ENCODE measurements at places on chromosomes 7 and 10.
A peak's percentile ranks its signal among the peaks of the same experiment; 100 is the strongest.

DNA sequence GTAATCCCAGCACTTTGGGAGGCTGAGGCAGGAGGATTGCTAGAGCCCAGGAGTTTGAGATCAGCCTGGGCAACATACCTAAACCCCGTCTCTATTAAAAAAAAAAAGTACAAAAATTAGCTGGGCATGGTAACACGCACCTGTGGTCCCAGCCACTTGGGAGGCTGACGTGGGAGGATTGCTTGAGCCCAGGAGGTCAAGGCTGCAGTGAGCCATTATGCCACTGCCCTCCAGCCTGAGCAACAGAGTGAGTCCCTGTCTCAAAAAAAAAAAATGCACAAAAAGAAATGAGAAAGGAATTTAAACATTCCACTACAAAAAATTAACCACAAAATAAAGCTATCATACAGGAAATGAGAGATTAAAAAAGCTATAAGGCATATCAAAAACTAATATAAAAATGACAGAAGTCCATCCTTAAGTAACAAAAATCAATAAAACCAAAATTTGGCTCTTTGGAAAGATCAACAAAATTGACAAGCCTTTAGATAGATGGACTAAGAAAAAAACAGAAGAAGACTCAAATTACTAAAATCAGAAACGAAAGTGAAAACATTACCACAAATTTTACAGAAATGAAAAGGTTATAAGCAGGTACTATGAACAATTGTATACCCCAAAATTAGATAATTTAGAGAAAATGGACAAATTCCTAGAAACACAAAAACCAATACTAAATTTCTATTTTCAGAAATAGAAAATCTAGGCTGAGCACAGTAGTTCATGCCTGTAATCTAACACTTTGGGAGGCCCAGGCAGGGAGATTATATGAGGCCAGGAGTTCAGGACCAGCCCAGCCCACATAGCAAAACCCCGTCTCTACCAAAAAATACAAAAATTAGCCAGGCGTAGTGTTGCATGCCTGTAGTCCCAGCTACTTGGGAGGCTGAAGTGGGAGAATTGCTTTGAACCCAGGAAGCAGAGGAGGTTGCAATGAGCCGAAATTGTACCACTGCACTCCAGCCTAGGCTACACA, 42.4 kb upstream of the NANOS1 start:
- no peak for DNase-seq

- peak; percentile 81 for DNase-seq
Measured at GRCh38 chr10:6171881-6172695, 30.6 kb upstream of the PFKFB3 start.

DNA sequence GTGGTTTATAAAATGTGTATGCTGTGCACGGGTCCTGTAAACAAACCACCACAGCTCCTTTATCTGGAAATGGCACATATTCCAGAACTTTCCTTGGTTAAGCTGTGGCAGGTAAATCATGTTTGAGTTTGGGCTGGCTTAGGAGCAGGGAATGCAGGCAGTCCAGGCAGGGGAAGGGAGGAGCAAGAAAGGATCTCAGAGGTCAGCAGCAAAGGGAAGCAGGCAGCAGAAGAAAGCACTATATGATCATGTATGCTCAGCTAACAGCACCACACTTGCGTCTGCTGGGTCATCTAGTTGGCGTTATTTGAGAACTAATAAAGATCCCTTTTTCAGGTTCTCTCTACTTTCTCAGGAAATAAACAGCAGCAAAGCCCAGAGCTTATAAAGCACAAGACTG, 7.8 kb downstream of the ICA1 start:
- no peak for DNase-seq

- no peak for DNase-seq
Measured at GRCh38 chr7:2461268-2462026, 14.8 kb downstream of the GRIFIN start.

DNA sequence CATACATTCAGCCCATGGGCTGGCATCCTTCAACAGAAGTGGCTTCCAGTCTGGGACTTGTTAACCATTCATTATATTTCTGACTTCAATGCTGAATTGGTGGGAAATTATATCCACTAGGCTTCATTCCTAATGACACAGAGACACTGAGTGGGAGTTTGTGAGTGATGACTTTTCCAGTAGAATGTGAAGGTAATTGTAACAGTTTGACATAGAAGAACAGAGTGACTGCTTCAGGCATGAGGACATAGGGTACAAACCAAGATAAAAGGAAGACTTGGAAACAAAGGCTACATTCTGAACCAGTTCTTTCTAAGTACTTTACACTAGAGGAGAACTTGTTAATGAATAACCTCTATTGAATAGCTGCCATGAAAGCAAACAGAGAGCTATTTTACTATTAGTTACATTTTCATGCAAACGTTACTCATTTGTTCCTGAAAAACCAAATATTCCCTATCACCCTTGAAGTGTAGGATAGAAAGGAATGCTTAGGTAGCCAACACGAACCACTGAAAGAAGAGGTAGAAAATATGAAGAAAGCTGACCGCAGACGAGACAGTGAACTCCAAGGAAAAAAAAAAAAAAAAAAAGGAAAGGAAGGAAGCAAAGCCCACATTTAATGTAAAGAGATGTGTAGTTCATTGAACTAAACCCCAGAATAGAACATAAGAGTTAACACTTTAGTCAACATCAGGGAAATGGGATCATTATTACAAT, 237.0 kb upstream of the SEMA3C start:
- DNase-seq: no peak

- no peak for DNase-seq
Measured at GRCh38 chr10:36416513-36416912, 708.9 kb upstream of the ANKRD30A start.

All from EH (cell line).